ENCODE measurements at places on chromosomes 3 and 15. TPM values are rescaled to one million over a fixed set of nuclear protein-coding genes. Genes with fewer than 3 reads are reported as not detected.

DAZL gene
- not detected for total RNA-seq

DNAJC19 gene
- 61.2 TPM for total RNA-seq

PCLAF gene
- total RNA-seq = 1.5 TPM

THSD4 gene
- total RNA-seq = not detected

FBXO40 gene
- not detected for total RNA-seq

CAPN3 gene
- 24.2 TPM for total RNA-seq

LRRIQ4 gene
- not detected for total RNA-seq

GOLGA8N gene
- 14.4 TPM for total RNA-seq

FSIP1 gene
- total RNA-seq = 0.30 TPM

VIPR1 gene
- total RNA-seq = 122 TPM

TRAIP gene
- 4.3 TPM for total RNA-seq

CP gene
- total RNA-seq = not detected

AADAC gene
- total RNA-seq = not detected

ATG7 gene
- 28.7 TPM for total RNA-seq

CPN2 gene
- total RNA-seq = not detected

CHRNB4 gene
- not detected for total RNA-seq

SEMA3G gene
- total RNA-seq = not detected

CNTN3 gene
- not detected for total RNA-seq

GOLGA8O gene
- 3.3 TPM for total RNA-seq

OXTR gene
- 0.18 TPM for total RNA-seq

SRGAP3 gene
- 1.8 TPM for total RNA-seq

ARHGEF26 gene
- not detected for total RNA-seq

SCG5 gene
- not detected for total RNA-seq

PXYLP1 gene
- 34.4 TPM for total RNA-seq

LCTL gene
- not detected for total RNA-seq

CAMP gene
- not detected for total RNA-seq

MED12L gene
- 0.66 TPM for total RNA-seq

GOLGA8H gene
- total RNA-seq = not detected

All from naive thymus-derived CD8-positive, alpha-beta T cell (primary cell).